ENCODE measurements at places on chromosomes 6 and 20.

GRCh38 chr20:40558212-40558611, 130.8 kb downstream of the MAFB start:
- DNase-seq = no peak

DNA sequence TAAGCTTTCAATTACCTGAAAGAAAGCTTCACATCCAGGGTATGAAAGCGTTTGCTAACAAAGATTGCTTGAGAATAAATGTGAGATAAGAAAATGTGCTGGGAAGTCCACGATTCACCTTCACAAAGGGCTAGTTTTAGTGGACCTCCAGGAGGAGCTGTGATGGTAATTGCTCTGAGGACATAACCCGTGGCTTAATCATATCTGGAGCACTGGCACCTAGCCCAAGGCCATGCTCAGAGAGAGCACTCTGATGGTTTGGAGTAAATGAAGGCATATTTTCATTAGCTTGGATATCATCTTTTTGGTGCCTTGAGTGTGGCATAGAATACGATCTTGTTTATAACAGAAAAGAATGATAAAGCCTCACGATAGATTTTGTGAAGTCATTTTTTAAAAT, 46.9 kb upstream of the BACH2 start:
- DNase-seq = no peak

GRCh38 chr6:16802071-16802470, 40.8 kb upstream of the ATXN1 start:
- no peak for DNase-seq

GRCh38 chr6:136787726-136788068, 4.6 kb downstream of the MAP3K5 start:
- no peak for DNase-seq

- DNase-seq = no peak
Observed at GRCh38 chr20:24275946-24276705, 193.3 kb upstream of the SYNDIG1 start.

DNA sequence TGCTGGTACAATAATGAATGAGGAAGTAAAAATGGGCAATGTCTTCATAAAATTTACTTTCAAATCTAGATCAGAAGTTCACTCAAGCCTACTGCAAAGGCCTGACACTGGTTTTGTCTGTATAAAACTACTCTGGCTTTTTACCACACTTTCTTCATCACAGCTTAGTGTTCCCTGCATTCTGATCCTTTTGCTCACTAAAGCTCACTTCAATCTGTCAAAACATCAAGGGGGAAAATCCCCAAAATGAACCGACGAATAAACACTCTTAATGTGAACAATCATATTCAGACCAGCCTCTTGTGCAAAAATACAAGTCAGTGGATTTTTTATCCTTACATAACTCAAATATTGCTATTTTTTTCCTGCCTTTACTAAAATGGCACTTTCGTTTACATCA, 98.5 kb downstream of the PRDM1 start:
- DNase-seq = no peak

- no peak for DNase-seq
Observed at GRCh38 chr6:116335612-116336215, 35.0 kb upstream of the DSE start.

DNA sequence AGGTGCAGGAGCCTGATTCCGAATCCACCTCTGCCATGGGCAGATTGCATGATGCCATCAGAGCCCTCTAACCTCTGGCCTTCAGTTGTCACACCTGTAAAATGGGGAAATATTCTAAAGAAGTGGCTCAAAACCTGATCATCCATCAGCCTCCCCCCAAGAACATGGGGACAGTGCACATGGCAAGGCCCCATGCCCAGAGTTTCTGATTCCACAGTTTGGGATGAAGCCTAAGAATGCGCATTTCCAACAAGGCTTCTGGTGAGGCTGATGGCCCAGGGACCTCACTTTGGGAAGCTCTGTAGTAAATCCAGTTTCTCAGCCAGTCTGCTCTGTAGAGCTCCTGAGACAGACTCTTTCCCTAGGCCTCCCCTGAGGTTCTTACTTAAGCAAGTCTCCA, 119.9 kb upstream of the CD93 start:
- no peak for DNase-seq

GRCh38 chr6:127959869-127960268, 59.0 kb upstream of the THEMIS start:
- no peak for DNase-seq

DNA sequence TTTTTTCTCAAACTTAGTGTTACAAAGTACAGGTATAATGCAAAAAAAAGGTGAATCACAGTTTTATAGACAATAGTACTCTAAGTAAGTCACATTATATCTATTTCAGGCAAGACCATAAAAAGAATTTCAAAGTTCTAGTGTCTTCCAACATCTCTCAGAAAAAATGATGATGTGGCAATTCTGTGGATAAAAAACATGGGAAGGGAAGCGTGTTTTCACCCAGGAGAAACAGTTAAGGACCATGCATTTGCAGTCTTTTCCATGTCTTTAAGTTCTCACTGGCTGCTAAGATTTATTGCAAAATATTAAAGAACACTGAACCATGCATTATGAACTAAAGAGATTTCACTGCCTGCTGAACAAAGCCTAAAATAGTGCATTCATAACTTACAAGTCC, 1.8 kb downstream of the SSR1 start:
- no peak for DNase-seq

DNA sequence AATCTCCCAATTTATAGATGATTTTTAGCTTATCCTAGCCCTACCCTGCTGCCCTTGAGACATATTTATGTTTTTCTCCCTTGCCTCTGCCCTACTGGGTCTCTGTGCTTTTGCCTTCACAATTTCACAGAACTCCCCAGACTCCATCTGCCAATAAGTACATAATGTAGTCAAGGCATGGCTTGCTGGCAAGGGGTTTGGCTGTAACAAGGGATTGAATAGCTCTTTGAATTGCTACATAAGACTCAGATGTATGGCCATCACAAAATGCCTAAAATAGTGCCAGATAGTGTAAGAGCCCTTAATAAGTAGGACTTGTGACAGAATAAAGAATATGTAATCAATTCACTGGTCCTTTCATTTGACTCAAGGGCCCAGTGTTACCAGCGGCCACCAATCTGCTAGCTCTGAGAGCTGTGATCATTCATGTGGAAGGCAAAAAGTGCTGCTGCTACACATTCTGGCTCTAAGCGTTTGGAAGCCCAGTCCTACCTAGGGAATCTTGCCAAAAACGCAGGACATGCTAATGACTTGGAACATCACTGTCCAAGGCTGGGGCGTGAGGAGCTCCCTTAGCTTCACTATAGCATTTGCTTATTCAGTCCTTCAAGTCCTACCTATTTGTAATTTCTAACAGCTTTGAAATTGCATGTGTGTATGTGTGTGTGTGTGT, 20.5 kb downstream of the CLVS2 start:
- no peak for DNase-seq

GRCh38 chr6:119476554-119476953, 127.0 kb upstream of the MAN1A1 start:
- no peak for DNase-seq

GRCh38 chr6:169915769-169916550, 164.5 kb downstream of the ERMARD start:
- DNase-seq = no peak

DNA sequence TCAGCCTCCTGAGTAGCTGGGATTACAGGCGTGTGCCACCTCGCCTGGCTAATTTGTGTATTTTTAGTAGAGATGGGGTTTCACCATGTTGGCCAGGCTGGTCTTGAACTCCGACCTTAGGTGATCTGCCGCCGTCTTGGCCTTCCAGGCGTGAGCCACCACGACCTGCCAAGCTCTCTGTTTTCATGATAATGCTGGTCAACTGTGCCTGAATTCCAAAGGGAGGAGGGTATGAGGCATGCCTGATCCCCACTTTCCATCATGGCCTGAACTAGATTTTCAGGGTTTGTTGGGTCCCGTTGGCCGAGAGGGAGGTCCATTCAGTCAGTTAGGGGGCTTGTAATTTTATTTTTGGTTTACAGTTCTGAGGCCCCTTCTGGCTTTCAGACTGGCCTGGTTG, 28.0 kb upstream of the ANGPT4 start:
- DNase-seq = no peak

DNA sequence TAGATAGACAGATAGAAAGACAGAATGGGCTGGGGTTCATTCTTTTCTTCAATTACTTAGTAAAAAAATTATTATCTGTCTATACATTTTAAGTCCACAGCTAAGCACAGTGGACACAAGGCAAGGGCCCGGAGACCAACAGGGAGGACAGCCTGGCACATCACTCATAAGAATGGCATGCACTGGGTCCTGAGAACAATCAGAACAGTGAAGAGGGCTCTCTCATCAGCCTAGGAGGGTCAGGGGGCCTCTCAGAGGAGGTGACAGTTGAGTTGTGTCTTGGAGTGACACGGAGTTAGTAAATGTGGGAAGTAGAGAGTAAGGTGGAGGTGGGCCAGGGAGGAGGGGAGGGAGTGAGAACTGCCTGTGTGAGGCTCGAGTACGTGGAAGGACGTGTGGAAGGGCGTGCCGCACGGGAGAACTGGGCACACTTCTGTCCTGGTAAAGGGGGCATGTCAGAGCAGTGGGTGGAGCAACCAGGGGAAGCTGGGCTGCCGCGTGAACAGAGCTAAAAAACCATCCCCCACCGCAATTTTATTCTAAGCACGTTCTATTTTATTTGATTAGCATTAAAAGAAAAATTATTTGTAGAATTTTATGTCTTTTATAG, 45.1 kb upstream of the DSP start:
- DNase-seq = no peak

Data from activated CD4-positive, alpha-beta T cell treated with anti-CD3 and anti-CD28 coated beads for 24 hours (primary cell).